Sciatic nerve (tissue), 2 donors: ENCODE measurements at places on chromosomes 11 and 22.

DNA sequence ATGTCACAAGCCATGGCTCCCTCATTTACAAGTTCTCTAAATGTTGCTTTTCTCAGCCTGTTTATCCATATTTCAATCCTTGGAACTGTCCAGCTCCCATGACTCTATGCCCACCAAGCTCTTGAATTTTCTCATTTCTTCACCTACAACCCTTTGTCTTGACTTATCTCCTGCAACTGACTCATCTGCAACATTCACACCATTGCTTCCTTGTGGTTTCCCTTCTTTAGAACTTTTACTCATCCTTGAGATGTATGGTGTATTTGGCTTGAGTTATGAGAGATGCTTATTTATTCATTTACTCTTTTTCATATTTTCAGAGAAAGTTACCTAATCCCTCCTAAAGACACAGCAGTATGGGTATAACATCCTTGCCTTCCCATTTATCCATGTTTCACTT is 18.8 kb downstream of the TRIM34 start:
- DNase-seq, result no peak

- no peak for DNase-seq
Measured at GRCh38 chr11:77262803-77263202, 38.7 kb downstream of the GDPD4 start.

GRCh38 chr11:108796551-108796950 is 131.7 kb downstream of the DDX10 start:
- DNase-seq, result no peak

- no peak for DNase-seq
Measured at GRCh38 chr11:106309070-106309684, 231.7 kb downstream of the AASDHPPT start.

- no peak for DNase-seq
Measured at GRCh38 chr22:24392218-24392931, 35.0 kb upstream of the ADORA2A start.

DNA sequence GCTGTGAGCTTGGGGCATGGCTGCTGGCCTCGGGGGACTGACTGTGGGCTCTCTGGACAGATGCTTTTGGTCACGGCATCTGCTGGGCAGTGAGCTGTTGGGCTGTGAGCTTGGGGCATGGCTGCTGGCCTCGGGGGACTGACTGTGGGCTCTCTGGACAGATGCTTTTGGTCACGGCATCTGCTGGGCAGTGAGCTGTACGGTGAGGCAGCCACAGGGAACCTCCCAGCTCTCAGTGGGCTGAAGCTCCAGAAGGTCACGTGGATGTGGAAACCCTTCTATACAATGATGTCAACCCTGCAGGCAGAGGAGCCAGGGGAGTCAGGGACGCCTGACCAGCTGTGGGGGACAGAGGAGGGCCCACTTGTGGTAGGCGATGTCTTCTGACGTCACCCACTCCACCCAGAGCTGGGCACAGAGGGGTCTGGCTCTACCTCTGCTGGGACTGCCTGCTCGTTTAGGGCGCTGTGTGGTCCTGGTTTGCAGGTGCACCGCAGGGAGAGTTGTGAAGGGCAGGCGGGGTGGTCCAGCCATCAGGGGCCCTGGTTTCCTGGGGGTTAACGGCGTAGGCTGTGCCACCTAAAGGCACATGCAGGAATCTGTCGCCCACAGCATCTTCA is 1331.3 kb downstream of the BRD1 start:
- DNase-seq, result no peak

GRCh38 chr11:45454917-45455401 is 168.8 kb upstream of the SYT13 start:
- no peak for DNase-seq

- DNase-seq, result no peak
Measured at GRCh38 chr22:30823015-30823370, 128.3 kb downstream of the OSBP2 start.

DNA sequence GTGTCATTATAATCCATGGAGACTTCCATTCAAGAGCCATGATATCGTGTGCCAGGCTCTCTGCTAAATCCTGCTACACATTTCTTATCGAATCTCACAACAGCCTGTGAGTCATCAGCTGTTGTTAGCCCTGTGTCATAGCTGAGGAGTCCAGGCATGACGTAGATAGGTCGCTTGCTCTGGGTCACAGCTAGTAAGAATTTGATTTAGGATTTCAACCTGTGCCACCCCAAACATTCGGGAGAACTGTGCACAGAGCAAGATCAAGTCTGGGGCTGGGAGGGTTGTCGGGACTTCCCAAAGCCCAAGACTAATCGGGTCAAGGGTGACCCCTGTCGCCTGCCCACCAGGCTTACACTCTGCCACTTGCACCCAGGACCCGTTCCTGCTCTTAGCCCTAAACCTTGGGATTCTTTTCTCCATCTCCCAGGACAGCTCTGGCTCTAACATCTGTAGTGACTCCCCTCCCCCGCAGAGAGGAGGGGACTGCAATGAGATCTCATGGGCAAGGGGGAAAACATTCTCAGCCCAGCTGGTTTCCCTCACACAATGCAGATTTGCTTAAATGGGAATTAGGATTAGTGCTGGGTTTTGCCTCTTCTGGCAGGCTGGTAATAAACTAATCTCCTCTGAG is 34.3 kb downstream of the TSPAN18 start:
- peak; percentile 59 for DNase-seq

- DNase-seq, result peak; percentile 42
Measured at GRCh38 chr11:69874178-69874983, 55.2 kb upstream of the FGF3 start.

DNA sequence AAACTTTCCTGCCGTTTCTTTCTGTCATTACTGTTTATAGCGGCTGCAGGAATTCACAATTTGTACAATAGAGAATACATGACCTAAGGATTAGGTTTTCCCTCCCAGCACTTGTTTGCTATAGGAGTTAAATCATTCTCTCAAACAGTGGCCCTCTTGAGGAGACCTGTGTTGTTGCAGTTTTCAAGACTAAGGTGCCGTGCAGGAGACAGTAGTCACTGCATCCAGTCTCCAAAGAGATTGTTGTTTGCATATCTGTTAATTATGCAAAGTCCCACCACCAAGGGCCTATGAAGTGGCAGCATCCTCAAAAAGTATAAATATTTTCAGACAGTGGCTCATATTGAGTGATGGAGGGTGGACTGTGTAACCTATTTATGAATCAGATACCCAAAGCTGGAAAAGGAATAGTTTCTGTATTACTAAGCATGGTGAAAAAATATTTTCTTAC is 2.3 kb downstream of the PRSS23 start:
- DNase-seq, result no peak

- DNase-seq, result peak; percentile 84
Measured at GRCh38 chr22:26756675-26757293, 99.4 kb downstream of the MIAT start.

DNA sequence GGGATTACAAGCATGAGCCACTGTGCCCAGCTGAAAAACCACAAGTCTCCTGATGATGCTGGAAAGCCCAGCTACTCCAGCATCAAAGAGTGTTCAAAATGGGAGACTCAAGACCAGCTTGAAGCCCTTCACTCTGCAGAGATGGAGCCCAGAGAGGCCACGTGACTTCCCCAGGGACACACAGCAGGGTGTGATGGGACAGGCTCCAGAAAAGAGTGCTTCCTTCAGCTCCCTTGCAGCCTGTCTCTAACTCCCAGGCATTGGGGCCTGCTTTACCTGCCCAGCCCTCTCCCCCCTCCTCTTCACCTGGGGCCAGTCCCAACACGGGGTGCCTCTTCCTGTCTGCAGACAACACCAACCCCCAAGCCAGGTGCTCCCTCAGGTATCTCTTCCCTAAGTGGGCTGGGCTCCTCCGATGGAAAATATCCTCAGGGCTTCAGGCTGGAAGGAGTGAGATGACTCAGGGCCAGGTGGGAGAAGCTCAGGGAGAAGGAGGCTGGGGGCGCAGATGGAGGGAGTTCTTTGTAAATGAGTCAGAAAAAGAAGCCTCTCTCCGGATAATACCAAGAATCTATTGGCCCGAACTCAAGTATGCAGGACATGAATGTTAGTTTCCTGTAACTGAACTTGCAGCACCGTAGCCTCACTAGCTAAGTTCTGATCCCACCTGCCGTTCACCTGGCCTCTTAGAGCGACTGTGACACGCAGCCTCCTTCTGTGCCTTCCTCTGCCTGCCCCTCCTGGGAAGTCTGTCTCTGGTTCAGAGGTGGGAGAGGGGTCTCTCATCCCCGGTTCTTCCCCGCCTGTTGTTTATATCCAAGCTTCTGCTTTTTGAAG is 326.6 kb downstream of the MN1 start:
- DNase-seq, result no peak

DNA sequence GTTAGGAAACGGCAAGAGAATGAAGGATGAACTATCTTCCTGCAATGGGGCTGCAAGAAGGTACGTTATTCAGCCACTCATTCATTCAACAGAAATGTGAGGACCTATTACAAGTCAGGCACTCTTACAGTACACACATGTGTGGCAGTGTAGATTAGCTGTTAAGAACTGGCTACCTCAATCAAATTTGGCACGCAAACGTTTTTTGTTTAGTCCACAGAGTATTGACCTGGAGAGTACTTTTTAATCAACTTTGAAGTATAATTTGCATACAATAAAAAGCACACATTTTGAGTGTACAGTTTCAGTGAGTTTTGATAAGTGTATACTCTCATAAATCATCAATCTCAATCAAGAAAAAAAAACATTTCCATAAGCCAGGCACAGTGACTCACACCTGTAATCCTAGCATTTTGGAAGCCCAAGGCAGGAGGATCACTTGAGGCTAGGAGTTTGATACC is 24.2 kb downstream of the MRTFA start:
- DNase-seq, result no peak

DNA sequence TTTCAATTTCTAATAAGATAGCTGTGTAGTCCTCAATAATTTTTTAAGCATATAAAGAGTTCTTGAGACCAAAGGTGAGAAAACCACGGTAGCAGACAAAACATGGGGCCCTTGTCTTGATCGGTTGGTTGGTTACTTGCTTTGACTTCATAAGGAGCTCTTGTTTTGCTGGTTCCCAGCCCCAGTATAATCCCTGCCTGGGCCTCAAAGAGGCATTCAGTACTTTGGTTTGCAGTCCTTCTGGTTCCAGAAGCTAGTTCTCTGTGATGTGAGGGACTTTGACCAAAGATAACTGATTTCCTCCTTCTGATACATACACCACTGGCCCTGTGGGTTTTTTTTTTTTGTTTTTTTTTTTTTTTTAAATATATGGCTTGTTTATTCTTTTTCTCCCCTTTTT is 17.1 kb downstream of the MARK2 start:
- no peak for DNase-seq

- DNase-seq, result no peak
Measured at GRCh38 chr22:41001722-41002122, 50.5 kb downstream of the RBX1 start.

- DNase-seq, result no peak
Measured at GRCh38 chr11:96464700-96465307, 75.0 kb downstream of the JRKL start.

DNA sequence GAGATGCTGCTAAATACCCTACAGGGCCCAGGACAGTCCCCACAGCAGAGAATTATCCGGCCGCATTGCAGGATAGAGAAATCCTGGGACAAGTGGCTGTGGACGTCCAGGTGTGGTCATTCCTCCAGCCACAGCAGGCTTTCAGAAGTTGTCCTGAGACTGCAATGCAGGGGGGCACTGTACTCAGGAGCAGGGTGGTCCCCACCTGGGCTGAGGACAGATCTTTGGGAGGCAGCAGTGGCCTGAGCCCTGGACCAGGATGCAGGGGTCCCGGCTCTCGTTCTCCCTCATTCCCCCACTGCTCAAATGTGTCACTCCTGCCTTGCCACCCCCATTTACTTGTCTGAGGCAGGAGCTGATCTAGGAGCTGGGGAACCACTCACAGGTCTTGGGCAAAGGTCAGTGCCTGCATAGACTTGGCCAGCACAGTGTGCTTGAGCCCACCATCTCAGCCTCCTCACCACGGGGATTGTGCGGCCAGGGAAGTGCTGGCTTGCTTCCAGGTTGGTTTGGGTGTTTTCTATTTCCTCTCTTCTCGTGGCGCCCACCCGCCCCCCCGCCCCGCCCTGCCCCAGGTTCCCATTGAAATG is 15.3 kb downstream of the LINC01488 start:
- DNase-seq, result no peak

DNA sequence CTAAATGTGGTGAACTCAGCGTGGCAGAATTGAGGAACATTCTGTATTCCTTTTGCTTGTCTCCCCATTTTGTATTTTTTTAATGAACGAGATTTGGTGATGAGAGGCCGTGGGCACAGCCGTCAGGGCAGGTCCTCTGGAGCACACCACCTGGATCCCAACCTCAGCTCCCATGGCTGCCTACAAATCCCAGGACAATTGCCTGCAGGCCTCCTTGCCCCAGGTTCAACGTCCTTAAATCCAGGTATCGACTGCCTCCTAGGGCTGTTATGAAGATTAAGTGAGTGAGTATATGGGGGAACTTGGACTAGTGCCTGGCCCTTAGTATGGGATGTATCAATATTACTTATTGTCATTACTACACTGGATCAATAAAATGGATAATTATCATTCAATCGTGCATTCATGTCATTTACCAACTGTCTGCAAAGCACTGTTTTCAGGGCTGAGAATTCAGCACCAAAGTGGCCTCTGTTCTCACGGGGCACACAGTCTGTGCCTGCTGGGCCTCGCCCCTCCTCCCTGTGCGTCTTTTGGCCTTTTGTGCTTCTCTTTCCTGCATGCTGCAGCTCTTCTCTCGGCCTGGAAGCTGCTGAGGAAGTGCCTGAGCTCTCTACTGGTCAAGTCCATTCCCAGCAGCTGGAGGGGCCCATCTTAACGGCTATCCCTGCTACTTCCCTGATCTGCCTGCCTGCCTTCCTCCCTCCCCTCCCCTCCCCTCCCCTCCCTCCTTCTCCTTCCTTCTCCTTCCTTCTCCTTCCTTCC is 1343.7 kb downstream of the BRD1 start:
- DNase-seq, result peak; percentile 28

DNA sequence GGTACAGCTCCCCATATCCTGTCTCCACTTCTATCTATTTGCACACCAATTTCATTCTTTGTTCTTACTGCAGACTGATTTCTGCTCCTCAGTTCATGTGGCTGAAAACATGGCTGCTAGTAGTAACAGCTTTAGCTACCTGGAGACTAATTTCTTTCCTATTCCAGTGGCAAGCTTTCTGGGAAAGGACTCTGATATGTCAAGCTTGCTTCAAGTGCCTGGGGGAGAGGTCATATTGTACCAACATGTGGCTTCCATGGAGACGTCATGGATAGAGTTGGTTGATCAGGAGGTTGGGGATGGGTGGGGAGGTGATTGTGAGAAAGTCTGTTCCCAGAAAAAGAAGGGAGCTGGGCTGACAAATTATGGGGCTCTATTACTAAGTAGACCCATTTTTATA is 44.9 kb downstream of the ADM start:
- no peak for DNase-seq

GRCh38 chr11:123800036-123800435 is 6.1 kb downstream of the OR6M1 start:
- DNase-seq, result no peak

DNA sequence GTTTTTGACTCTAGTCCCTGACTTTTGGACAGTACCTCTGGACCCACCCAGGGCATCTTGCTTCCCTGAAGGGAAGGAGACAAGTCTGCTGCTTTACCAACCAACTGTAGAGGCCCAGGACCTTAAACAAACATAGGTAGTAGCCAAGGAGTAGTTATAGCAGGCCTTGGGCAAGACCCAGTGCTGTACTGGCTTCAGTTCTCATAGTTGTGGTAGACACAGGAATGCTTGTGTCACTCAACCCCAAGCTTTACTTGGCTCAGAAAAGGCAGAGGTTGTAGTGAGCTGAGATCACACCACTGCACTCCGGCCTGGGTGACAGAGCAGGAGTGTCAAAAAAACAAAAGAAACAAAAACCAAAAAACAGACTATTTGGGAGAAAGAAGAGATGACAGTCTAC is 21.3 kb upstream of the OR52M1 start:
- DNase-seq, result no peak
